SJCRH30 (cell line): ENCODE measurements at places on chromosomes 3 and 15. TPM values are rescaled to one million over a fixed set of nuclear protein-coding genes. Genes with fewer than 3 reads are reported as not detected.

HRG gene
- total RNA-seq, result not detected in 2 replicates

FBXL22 gene
- total RNA-seq, result 0.10 and 0.34 TPM in 2 replicates

PDZRN3 gene
- 27.3 and 29.5 TPM in 2 replicates for total RNA-seq

FAM131A gene
- total RNA-seq, result 4.8 and 5.9 TPM in 2 replicates

NOP10 gene
- 257 and 288 TPM in 2 replicates for total RNA-seq

CPN2 gene
- total RNA-seq, result not detected in 2 replicates

GOLGA8O gene
- not detected in 2 replicates for total RNA-seq

ACP3 gene
- total RNA-seq, result not detected in 2 replicates

RLBP1 gene
- not detected in 2 replicates for total RNA-seq

CYP11A1 gene
- not detected in 2 replicates for total RNA-seq

PARP15 gene
- total RNA-seq, result 0.08 and 0.28 TPM in 2 replicates

GOLGA8M gene
- total RNA-seq, result not detected in 2 replicates

ZIC4 gene
- 0.20 and 0.87 TPM in 2 replicates for total RNA-seq

FGF7 gene
- total RNA-seq, result 28.8 and 31.2 TPM in 2 replicates

SPINT1 gene
- total RNA-seq, result not detected in 2 replicates

LRRC34 gene
- 5.4 and 7.6 TPM in 2 replicates for total RNA-seq

PLAAT1 gene
- total RNA-seq, result 25.2 and 27.1 TPM in 2 replicates

CAPN3 gene
- 0.59 and 0.81 TPM in 2 replicates for total RNA-seq

MESP1 gene
- not detected in 2 replicates for total RNA-seq

SLC7A14 gene
- total RNA-seq, result not detected in 2 replicates

CELF6 gene
- total RNA-seq, result 0.05 TPM in 1 of 2 replicates, not detected in the other

ALDH1L1 gene
- 0.05 and 0.08 TPM in 2 replicates for total RNA-seq

TNNC1 gene
- 8.5 and 10.5 TPM in 2 replicates for total RNA-seq

FLNB gene
- 22.5 and 24.1 TPM in 2 replicates for total RNA-seq

KIAA1143 gene
- 28.5 and 30.8 TPM in 2 replicates for total RNA-seq

DUSP7 gene
- total RNA-seq, result 9.1 and 9.6 TPM in 2 replicates

ADAMTSL3 gene
- 0.05 and 0.22 TPM in 2 replicates for total RNA-seq

CSPG4 gene
- 10.4 and 11.1 TPM in 2 replicates for total RNA-seq

SLC9C1 gene
- total RNA-seq, result not detected in 2 replicates

ECT2 gene
- total RNA-seq, result 43.5 and 43.9 TPM in 2 replicates

ANKUB1 gene
- not detected in 2 replicates for total RNA-seq

STRA6 gene
- 67.8 and 94.4 TPM in 2 replicates for total RNA-seq

ZSCAN29 gene
- 27.8 and 30.8 TPM in 2 replicates for total RNA-seq

IL20RB gene
- 1.0 and 1.3 TPM in 2 replicates for total RNA-seq

TBC1D5 gene
- 45.4 and 59.4 TPM in 2 replicates for total RNA-seq

CHRNA7 gene
- total RNA-seq, result 7.7 and 8.9 TPM in 2 replicates

SCAMP5 gene
- 13.5 and 14.4 TPM in 2 replicates for total RNA-seq

CYP8B1 gene
- total RNA-seq, result not detected in 2 replicates

EIF4E3 gene
- total RNA-seq, result 0.20 and 0.23 TPM in 2 replicates

AHSG gene
- not detected in 2 replicates for total RNA-seq
